ENCODE measurements at places on chromosomes 2 and 18. TPM values are rescaled to one million over a fixed set of nuclear protein-coding genes. Genes with fewer than 3 reads are reported as not detected.

Gene PRKAG3
- total RNA-seq, result not detected

Gene ELOA2
- total RNA-seq, result not detected

Gene OR6B3
- total RNA-seq, result not detected

Gene RNU2-63P
- total RNA-seq, result not detected

Gene SPRED2
- 26.9 TPM for total RNA-seq

Gene VAMP5
- total RNA-seq, result not detected

Gene NEB
- 0.20 TPM for total RNA-seq

Gene B4GALT6
- 5.7 TPM for total RNA-seq

Gene PDE11A
- 0.38 TPM for total RNA-seq

Gene CFC1
- not detected for total RNA-seq

Gene MTX2
- 43.1 TPM for total RNA-seq

Gene TMBIM1
- total RNA-seq, result 143 TPM

Gene CCDC68
- 6.5 TPM for total RNA-seq

Gene SKOR2
- total RNA-seq, result not detected

Gene CREG2
- 9.8 TPM for total RNA-seq

Gene HOXD3
- total RNA-seq, result 0.20 TPM

Gene CDKL4
- total RNA-seq, result not detected

Gene FBXO36
- 1.7 TPM for total RNA-seq

Gene CLHC1
- 1.5 TPM for total RNA-seq

Gene GNLY
- total RNA-seq, result 0.30 TPM

Gene AQP12A
- total RNA-seq, result not detected

Gene CCDC141
- not detected for total RNA-seq

Gene CBLN2
- total RNA-seq, result 0.42 TPM

Gene VWC2L
- not detected for total RNA-seq

Gene SOWAHC
- 10.3 TPM for total RNA-seq
